Activated CD8-positive, alpha-beta memory T cell treated with anti-CD3 and anti-CD28 coated beads, Interleukin-2, amount 50 U/mL, for 4 hours (primary cell): ENCODE measurements at places on chromosomes 7 and 10.

GRCh38 chr7:45294559-45294958 lies 137.0 kb downstream of the RAMP3 start:
- DNase-seq: no peak

GRCh38 chr10:133391761-133392518 lies 2.0 kb upstream of the MTG1 start:
- DNase-seq: no peak

DNA sequence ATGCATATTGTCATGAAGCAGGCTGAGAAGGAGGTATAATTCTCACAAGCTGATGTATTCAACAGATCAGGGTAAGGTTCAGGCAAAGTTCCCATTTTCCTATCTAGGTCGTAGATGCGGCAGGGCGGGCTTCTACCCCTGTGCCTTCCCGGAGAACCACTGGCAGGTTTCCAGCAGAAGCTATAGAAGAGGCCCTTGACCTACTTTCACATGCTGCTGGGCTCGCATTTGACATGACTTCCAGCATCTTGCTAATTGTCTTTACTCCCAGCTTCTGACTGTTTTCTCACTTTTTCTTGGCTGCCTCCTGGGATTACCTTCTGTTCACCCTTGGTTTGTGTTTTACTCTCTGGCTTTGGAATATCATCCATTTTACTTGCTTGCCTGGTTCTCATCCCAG lies 32.6 kb upstream of the ORC5 start:
- no peak for DNase-seq

DNA sequence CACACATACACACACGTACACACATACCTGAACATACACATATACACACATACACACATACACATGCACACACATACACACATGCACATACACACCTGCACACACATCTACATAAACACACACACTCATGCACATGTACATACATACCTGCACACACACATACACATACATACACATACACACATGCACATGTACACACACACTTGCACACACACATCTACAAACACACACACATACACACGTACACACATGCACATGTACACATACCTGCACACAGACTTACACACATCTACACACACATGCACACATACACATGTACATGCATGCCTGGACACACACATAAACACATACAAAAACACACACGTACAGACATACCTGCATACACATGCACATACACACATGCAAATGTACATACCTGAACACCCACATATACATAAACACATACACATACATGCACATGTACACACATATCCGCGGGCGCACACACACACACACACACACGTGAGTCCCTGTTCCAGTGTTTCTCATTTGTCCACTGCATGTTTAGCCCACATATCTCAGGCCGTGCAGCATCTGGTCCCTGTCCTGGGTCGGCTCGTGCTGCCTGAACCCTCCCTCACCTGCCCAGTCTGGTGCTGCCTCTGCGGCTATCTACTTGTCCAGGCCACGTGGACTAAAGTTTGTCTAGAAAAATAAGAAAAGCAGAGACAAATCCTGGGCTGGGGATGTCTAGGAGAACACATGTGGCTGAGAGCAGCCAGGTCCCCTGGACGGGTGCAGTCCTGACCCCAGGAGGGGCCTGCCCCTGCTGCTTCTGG lies 238.7 kb downstream of the TCERG1L start:
- no peak for DNase-seq

DNA sequence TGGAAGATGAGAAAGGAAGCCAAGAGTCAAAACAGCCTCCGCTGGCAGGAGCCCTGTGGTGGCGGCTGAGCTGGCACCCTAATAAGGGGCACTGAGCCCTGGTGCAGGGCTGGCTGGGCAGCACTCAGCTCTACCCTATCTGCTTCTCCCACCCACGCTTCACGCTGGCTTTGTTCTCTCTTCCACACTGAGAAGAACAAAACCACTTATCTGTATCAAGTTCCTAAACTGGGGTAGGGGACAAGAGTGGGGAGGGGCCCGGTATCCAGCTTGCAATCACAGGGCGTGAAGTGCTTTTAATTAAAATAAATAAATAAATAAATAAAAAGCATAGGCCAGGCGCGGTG lies 52.1 kb downstream of the FAM53B start:
- DNase-seq: no peak

DNA sequence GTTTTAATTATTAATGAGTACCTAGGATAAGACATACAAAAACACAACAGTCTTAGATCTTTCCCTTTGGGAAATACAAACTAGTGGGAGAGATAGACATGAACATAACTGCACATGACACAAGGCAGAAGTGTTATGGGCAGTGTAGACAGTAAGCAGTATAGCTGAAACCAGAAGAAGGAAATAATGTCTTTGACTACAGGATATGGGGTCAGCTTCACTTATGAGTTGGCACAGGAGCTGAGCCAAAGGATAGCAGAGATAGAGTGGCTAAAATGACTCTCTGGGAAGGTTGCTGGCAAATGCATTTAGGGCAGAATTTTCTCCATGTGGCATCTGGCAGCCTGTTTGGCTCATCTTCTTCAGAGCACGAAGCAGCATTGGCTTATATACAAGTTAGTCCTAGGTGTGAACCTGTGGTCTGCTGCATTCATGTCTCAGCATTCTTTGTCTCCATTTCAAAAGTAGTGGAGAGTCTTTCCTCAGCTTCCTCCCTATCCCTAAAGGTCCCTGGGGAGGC lies 60.3 kb upstream of the FEZF1 start:
- DNase-seq: no peak
